ENCODE measurements at places on chromosomes 6 and 20.

GRCh38 chr6:56690519-56691285 lies 48.0 kb upstream of the DST start:
- DNase-seq: peak; percentile 87

DNA sequence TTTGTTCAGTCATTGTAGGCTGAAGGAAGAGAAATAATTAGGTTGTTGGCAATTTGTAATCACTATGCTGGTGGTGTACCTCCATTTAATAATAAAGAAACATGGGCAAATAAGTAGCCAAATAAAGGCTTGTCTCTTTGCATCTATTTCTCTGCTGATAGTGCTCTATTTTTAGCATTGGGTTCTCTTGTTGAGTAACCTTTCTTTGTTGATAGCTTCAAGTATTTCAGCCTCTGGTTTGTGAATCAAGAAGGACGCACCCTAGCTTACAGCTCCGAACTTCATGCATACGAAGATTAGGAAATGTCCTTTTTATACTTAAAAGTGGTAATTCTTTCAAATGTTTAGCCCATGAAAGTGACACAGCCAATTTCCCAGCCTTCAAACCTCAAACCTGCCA lies 2.6 kb downstream of the PPP1R14C start:
- DNase-seq: no peak

- peak; percentile 87 for DNase-seq
Observed at GRCh38 chr6:150352321-150353296, 16.2 kb upstream of the IYD start.

- no peak for DNase-seq
Observed at GRCh38 chr6:105058846-105059245, 101.9 kb downstream of the LIN28B start.

DNA sequence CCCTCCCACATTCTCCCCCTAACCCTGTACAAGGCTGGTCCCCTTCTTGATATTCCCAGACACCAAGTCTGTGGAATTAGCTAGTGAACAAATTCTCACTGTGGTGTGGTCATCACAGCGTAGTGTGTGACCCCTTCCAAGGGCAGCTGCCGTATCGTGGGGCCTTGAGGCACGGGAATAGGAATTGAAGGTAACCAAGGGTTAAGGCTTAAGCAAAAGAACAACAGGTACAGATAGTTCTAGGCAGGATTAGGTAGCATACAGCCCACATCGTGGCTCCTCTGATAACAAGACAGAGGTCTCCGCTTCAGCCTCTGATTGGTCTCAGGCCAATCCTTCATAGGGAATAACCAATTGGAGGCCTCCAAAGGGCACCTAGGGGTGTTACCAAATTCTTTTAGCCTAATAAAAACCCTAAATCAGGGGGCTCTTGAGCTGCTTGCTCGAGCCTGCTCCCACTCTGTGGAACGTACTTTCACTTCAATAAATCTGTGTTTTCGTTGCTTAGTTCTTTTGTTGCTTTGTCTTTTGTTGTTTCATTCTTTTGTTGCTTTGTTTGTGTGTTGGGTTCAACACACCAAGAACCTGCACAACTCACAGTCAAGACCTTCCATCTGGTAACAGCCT lies 64.7 kb downstream of the GPR6 start:
- DNase-seq: no peak

GRCh38 chr6:11042750-11043377 lies 1.2 kb downstream of the ELOVL2 start:
- no peak for DNase-seq

GRCh38 chr20:50645253-50646068 lies 45.9 kb downstream of the RIPOR3 start:
- DNase-seq: peak; percentile 99

GRCh38 chr6:20124545-20124944 lies 87.7 kb downstream of the MBOAT1 start:
- DNase-seq: no peak

DNA sequence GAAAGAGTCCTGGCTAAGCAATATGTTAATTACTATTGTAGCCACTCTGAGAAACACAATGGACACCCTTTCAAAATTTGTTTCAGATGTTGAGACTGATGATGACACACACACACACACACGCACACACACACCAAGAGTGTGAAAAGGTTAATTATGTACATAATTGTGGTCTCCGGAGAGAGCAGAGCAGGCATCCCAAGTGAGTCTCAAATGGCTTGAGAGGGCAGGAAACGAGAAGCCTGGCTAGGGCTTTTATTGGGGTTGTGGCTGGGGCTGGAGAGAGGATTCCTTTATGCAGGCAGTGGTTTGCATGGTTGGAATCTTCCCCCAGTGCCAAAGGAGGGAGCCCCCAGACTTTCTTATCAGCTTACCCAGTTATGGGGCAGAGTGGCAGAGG lies 38.2 kb upstream of the NKX2-4 start:
- peak; percentile 35 for DNase-seq

GRCh38 chr6:167569879-167570278 lies 245.0 kb downstream of the TTLL2 start:
- no peak for DNase-seq

GRCh38 chr20:23624324-23624691 lies 13.4 kb downstream of the CST3 start:
- DNase-seq: no peak

- peak; percentile 1 for DNase-seq
Observed at GRCh38 chr6:165774903-165775601, 112.0 kb upstream of the PDE10A start.

DNA sequence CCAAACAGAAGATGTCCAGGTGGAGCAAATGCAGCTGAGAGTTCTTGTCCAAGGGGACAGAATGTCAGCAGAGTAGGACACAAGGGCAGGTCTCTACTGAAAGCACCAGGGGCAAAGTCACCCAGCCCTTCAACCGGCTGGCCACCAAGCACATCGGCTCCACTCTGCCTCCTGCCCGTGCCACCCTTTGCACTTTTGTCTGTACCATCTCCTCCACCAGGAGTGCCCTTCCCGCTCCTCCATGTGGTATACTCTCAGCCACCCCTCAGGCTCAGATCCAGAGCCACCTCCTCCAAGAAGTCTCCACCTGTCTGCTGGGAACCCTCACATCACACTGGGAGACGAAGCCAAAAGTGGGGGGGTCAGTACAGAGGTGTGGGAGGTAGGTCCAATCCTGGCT lies 4.1 kb upstream of the HSPA12B start:
- no peak for DNase-seq

GRCh38 chr6:98808541-98809210 lies 25.7 kb upstream of the POU3F2 start:
- DNase-seq: peak; percentile 10

- DNase-seq: peak; percentile 20
Observed at GRCh38 chr6:143806282-143807102, 36.6 kb upstream of the LTV1 start.

GRCh38 chr6:131523988-131524673 lies 48.9 kb upstream of the ARG1 start:
- DNase-seq: no peak

DNA sequence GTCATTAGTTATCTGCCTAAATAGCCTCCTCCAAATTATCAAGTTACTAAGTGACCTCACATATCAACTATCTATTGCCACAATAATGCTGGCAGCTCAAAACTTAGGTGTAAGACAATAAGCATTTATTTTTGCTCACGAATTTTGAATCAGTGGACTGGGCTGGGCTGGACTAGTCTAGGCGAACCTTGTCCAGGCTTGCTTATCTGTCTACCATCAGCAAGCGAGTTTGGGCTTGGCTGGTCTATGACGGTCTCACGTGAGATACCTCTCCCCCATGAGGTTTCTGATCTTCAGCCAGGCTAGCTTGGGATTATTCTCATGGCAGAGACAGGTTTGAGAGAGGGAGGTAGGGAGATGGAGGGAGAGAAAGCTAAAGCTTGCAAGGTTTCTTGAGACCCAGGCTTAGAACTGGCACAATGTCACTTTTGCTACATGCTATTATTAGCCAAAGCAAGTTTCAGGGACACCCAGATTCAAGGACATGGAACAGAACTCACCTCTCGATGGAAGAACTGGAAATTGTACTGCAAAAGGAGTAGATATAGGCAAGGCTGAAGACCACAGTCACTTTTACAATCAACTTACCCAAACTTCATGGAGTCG lies 80.9 kb downstream of the WASF1 start:
- no peak for DNase-seq

DNA sequence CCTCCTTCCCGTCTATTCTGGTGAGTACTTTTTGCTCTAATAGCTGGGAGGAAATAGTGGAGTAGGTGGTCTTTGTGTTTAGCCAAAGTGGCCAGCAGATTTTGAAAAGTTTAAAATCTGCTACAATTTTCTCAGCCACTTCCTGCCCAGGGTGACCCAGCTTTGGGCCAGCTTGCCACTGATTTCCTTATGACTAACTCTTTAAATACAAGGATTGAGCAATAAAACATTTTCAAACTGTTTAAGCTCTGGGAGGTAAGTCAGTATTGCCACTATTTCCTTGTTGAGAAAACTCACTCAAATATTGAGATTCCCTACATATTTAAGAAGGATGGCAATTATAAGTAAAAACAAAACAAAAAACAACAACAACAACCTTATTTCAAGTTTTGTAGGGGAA lies 54.5 kb downstream of the TRMT11 start:
- DNase-seq: peak; percentile 77

DNA sequence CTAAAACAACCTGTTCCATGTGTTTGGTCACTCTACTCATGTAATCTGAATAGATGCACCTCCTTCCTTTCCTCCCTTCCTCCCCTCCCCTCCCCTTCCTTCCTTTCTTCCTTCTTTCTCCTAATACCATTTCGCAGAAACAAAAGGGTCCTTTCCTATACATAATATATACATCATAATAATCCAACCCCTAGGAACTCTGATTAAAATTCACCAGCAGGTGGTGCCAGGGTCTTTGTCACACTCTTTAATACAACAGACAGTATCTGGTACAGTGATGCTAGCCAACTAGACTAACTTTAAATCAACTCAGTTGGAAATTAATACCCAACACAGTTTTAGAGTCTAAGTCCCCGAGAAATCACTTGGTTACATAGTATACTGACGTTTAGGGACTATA lies 181.2 kb upstream of the SHLD1 start:
- DNase-seq: peak; percentile 23

GRCh38 chr6:125639466-125640020 lies 109.9 kb upstream of the HEY2 start:
- DNase-seq: no peak

GRCh38 chr20:62517901-62518610 lies 42.3 kb upstream of the GATA5 start:
- DNase-seq: no peak

GRCh38 chr20:36605399-36606157 lies at the start of gene RAB5IF:
Gene RAB5IF, plus strand, starts transcription at chr20:36605779. Its CDS starts 173 bp downstream, at chr20:36605952.
- peak; percentile 97 for DNase-seq

- DNase-seq: no peak
Observed at GRCh38 chr6:167547328-167547692, 222.4 kb downstream of the TTLL2 start.

DNA sequence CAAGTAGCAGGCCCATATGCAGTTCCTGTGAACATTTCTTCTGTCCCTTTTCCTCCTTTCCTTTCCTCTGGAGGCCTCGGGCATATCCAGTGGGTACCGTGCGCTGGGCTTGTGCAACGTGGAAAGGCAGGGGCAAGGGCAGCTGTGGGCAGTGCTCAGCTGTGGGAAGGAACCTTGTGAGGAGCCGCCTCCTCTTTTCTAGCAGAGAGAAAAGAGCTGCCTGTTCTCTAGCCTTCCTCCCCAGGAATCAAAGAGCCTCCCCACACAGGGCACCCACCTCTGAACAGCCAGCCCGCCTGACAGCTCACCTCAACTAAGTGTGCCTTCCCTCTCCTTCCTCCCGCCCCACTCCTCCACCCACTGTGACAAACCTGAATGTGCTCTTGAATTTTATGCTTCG lies 143.3 kb upstream of the HDDC2 start:
- DNase-seq: no peak

DNA sequence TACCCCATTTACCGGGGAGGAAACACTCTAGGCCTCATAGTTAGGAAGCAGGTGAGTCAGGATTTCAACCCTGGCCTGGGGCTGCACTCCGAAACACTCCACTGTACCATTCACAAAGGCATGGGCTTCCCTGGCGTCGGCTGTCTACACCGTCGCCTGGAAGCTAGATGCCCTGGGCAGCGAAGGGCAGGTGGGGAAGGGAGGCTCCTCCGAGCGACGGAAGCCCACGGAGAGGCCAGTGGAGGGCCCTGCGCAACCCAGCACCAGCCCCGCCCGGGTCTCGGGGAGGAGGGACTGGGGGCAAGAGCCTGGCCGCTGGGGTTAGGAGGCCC lies 16.1 kb downstream of the SDCBP2 start:
- no peak for DNase-seq

- DNase-seq: peak; percentile 37
Observed at GRCh38 chr20:45067558-45067957, 33.4 kb downstream of the KCNS1 start.

DNA sequence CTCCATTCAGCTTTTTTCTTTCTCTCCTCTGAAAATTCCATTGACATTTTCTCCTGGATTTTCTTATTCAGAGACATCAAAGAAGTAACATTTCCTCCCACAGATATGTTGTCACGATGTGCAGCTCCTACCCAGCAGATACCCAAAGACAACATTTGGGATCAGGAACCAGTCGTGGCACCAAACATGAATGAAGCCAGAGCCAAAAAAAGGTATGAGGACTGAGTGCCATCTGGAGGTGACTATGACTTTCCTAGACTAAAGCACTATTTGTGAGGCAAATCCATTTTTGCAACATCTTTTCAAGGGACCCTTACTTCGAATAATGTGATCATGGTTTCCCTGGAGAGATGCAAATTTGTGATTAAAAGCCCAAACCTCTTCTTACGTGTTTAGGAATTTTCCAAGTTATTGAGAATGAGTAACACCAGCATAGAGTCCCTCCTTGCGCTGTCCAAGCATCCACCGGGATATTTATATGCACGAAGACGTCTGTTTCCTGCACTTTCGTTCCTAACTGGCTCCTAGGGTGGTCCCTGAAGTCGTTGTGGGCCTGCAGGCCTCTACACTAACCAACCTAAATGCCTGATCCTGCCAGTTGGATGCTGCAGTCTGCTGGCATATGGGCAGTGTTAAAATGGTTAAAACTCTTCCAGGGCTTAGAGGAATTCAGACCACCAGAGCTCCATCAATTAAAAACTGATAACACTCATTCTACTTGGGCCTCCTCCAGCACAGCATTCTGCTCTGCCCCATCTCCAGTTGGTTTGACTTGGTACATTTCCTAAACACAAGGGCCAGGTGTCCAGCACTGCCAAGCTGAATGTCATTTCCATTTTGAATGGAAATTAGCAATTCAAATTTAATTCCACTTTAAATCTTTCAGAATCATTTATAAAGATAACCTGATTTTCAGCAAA lies 256.6 kb downstream of the C6orf118 start:
- DNase-seq: no peak
